ENCODE measurements at places on chromosomes 16 and 17. TPM values are rescaled to one million over a fixed set of nuclear protein-coding genes. Genes with fewer than 3 reads are reported as not detected.
A peak's percentile ranks its signal among the peaks of the same experiment; 100 is the strongest.

DNA sequence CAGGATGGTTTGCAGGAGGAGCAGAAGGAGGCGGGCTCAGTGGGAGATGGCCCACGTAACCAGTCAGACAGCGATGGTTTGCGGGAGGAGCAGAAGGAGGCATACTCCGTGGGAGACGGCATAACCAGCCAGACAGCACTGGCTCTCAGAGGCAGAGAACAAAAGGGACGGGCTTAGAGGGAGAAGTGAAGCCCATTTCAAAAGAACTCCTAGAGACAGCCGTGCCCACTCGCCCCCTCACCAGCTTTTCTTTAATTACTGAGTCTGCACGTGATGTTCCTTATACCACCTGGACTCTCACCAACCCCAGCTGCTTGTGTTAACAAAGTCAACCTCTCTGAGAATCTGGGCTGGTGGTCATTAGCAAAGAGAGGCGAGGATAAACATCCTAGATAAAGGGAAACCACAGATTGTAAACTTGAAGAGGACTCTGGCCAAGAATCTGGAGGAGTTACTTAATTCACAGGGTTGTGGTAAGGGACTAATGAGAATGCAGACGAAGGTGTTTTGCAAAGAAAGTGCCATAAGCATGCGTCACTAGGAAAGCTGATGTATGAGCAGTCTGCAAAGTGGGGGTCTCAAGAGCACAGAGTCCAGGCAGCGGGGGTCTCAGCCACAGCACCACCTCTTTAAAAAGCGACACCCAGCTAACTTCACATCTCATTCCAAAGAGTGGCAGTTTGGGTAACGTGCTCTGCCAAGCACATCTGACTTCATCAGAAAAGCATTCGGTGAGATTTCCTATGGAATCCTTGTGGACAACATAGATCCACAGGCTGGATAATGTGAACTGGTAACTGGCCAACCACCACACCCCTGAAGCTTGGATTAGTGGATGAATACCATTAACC is 51.7 kb downstream of the NXN start:
- no peak for DNase-seq

DNA sequence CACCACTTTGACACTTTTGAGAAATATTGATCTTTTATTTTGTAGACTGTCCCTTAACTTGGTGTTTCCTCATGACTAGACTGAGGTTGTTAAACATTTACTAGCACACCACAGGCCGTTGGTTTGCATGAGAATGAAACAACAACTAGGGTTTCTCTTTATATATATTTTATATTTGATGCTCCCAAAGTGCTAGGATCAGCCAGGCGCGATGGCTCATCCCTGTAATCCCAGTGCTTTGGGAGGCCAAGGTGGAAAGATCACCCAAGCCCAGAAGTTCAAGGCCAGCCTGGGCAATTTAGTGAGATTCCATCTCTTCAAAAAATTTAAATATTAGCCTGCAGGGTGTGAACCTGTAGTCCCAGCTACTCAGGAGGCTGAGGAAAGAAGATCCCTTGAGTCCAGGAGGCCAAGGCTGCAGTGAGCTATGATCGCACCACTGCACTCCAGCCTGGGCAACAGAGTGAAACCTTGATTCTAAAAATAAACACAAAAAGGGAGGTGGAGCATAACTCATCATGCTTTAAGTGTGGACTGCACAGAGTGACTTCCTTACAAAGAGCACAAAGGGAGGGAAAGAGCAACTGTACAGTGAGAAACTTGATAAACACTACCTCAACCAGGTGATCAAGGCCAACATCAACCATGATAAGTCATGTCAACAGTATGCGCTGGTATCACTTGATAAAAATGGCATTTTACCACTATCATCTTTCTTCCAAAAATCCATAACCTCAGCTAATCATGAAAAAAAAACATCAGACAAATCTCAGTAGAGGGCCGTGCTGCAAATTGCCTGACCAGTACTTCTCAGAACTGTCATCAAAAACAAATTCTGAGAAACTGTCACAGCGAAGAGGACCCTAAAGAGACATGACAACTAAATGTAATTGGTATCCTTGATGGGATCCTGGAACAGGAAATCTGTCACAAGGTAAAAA is 72.8 kb upstream of the ATF7IP2 start:
- DNase-seq, result no peak

DNA sequence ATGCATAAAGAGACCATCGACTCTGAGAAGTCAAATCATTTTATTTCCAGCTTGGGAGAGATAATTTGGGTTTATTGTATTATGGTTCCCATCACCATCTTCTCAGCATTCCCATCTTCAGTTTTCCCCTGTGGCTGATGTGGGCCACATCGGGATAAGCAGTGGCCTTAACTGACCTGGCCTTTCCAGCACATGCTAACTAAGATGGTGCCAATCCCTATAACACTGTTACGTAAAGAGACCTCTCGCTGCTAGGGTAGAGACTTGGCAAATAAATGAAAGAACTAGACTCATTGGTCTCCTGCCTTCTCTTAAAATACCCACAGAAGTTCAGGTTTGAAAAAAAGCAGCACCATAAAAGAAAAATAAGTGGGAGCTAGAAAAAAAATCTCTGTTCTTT is 49.4 kb downstream of the VPS35L start:
- no peak for DNase-seq

GRCh38 chr17:29929006-29929532 is 959 bp downstream of the SSH2 start:
- no peak for DNase-seq

KRTAP4-9 gene
- total RNA-seq, result not detected

DNA sequence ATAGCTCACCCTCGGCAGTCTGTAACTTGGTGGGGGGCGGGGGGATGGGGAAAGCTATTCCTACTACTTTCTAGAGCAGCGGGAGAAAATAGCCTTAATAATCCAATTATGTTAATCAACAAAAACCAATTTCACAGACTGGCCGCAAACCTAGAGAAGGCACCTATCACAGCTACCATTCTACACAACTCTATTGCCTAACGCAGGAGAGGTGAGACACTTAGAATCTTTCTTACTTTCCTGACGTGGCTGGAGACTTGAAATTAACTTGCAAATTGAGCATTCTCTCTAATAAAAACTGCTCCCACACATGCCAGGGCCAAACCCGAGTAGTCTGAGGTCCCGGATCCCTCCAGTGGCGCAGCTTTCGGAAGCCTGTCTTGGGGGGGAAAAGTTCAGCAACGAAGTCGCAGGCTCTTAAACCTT is 794 bp downstream of the SMG6 start:
- no peak for DNase-seq

MYO15A gene
- total RNA-seq, result 2.9 TPM

SYT17 gene
- total RNA-seq, result 4.9 TPM

- DNase-seq, result no peak
Observed at GRCh38 chr16:58709333-58709732, 24.8 kb upstream of the SLC38A7 start.

- DNase-seq, result no peak
Observed at GRCh38 chr16:64952177-64952576, 169.7 kb downstream of the CDH11 start.

- DNase-seq, result peak; percentile 48
Observed at GRCh38 chr17:78146471-78146869, 285 bp downstream of the C17orf99 start.

KRT24 gene
- not detected for total RNA-seq

GRCh38 chr17:81723651-81724209 is 11.6 kb downstream of the SLC25A10 start:
- no peak for DNase-seq

FOXL1 gene
- 0.05 TPM for total RNA-seq

DNA sequence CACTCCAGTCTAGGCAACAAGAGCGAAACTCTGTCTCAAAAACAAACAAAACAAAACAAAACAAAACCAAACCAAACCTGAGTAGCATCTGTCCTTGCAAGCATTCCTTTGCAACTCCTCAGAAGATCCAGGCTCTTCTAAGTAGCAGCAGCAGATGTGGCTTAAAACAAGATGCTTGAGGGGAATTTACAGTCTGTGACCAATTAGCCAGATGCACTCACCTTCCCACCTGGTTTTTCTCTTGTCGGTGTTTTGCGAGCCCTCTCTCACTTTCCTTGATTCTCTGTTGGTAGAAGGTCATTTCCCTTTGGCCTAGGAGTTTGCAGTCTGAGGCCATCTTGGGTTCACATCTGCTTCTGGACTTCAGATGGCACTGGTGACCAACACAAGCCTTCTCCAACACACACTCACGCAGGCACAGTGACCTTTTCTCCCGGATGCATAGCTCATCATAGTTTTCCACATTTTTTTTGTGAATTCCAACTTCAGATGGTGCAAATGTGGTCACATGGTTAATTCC is 276.8 kb downstream of the STX8 start:
- DNase-seq, result no peak

CCR7 gene
- 0.89 TPM for total RNA-seq
